ENCODE measurements at places on chromosomes 2 and 18.
A peak's percentile ranks its signal among the peaks of the same experiment; 100 is the strongest.

DNA sequence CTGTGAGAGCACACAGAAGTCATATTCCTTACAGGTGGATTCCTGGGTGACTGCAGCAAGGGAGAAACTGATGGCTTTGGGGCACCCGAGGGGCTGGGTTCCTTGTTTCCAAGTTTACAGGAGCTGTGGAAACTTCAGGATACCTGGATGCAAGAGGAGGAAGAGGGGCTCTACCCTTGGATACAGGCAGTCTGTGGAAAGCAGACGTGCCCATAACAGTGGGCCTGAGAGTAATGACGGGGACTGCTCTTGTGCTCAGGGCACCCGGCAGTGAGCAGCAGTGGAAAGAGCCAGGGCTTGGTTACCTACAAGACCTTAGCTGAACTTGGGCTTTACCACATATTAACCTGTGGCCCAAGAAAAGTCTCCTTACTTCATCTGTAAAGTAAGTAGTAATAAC is 102.2 kb upstream of the TGFA start:
- no peak for DNase-seq

- DNase-seq: no peak
Measured at GRCh38 chr2:147405651-147406050, 439.2 kb upstream of the ACVR2A start.

- no peak for DNase-seq
Measured at GRCh38 chr2:179605341-179605740, 256.1 kb downstream of the ZNF385B start.

- no peak for DNase-seq
Measured at GRCh38 chr2:194383401-194383800, 1273.6 kb upstream of the SLC39A10 start.

GRCh38 chr2:226327830-226328229 is 471.8 kb downstream of the IRS1 start:
- no peak for DNase-seq

GRCh38 chr18:3998698-3999333 is 456.3 kb downstream of the DLGAP1 start:
- DNase-seq: peak; percentile 34

DNA sequence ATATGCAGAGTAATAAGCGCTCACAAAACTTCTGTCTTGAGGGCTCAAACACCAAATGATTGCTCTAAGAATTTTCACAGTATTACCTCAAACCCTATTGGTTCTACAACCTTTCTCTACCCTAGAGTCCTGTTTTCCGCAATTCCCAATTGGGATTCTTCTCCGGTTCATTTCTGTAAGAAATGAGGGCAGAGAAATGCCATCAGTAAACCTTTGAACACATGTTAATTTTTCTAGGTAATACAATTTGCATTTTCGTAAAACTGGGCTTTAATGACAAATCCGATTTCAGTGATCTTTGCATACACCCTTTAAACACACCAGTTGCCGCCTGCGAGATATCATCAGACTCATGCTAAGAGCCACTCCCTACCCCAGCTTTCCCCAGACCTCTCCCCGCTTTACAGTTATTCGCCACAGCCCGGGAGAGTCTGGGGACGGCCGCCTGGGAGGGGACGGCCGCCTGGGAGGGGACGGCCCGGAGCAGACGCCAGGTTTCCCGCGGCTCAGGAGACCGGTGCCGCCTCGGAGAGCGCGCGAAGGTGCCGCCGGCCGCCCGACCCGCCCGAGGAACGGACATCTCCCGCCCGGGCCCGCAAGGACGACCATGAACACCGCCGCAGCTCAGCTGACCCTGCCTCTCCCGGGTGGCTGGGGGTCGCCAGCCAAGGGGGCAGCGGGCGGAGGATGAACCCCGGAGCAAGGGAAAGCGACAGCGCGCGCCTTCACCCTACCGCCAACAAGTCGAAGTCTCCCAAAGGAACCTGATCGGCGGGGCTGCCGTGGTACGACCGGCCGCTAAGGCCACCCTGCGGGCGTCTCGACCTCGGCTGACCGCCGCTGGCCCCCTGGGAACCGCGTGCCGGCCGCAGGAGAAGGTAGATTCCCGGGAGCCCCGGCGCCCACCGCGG is 463 bp downstream of the SMC6 start:
- peak; percentile 37 for DNase-seq

DNA sequence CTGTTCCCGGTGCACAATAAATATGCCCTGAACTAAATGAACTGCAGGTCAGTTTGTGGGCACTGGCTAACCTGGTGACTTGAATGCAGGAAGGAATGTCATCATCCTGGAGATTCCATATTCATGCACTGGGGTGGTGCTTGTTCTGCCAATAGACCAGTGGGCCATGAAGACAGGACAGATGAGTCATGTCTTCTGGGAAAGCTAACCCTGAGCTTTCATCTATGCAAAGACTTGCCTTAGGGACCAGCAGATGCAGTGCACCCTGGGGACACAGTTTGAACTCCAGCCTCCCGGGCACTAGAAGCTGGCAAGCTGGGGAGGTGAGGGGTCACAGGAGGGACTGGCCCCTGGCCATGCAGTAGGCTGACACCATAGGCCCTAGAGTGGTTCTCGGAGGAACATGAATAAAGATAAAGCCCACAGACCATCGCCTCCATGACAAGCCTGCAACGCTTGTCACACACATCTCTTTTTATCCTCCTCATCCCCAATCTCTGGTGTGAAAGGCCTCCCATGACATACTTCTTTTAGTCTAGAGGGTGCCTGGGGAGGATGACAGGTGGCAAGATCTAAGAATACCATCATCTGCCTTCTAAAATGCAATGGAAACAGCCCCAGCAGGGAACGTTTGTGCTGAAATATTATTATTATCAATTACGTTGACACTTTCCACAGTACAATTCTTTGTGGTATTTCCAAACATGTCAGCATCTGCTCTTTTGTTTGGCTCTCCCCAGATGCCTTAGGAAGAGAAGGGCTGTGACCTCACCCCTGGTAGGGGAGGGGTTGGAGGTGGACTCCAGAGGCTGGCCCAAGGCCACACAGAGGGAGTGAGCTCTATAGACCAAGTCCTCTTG is 267.4 kb upstream of the RAB6C start:
- DNase-seq: no peak

DNA sequence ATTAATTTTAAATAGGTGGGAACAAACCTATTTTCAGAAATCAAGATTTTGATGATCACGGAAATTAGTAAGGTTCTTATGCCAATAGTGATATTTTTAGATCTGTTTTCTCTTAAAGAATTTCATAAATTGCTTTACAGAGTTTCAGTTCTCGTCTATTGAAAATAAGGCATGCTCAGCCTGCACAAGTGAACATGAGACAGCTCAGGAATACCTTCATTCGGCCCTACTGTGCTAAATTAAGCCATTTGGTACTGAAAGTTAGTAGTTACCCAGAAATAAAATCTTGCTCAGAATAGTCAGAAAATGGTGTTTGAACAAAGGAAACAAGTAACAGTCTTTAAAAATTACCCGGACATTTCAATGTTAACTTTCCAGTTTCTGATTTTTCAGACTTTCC is 60.4 kb downstream of the DLGAP1 start:
- DNase-seq: no peak

- peak; percentile 6 for DNase-seq
Measured at GRCh38 chr18:49172246-49172645, 221.5 kb upstream of the SMAD7 start.

DNA sequence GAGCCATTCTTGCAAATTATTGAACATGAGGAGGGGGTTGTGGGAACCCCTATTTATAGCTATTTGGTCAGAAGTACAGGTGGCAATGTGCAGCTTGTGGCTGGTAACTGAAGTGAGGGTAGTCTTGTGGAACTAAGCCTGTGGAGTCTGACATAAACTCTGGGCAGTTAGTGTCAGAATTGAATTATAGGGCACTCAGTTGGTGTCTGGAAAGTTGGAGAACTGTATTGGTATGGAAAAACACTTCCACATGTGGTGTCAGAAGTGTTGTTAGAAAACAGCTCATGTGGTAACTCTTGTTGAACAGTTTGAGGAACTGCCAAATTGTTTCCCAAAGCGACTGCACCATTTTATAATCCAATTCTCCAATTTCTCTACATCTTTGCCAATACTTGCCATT is 7.5 kb downstream of the RALBP1 start:
- DNase-seq: no peak

DNA sequence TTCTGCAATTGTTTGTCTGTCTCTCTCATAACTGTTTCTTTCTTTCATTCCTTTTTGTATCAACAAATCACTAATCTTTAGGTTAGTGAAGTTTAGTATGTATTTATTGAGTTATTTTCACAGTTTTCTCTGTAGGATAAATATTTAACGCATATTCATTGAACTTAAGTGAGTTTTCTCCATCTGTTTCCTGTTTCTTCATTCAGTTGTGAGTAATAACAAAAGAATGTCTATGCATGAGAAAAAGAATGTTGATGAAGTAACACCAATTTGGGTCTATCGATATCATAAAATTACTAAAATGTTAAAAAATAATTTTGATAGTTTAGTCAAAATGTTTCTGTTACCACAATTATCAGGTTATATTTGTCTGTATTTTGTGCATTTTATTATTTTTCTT is 948.0 kb downstream of the DSC3 start:
- peak; percentile 49 for DNase-seq

DNA sequence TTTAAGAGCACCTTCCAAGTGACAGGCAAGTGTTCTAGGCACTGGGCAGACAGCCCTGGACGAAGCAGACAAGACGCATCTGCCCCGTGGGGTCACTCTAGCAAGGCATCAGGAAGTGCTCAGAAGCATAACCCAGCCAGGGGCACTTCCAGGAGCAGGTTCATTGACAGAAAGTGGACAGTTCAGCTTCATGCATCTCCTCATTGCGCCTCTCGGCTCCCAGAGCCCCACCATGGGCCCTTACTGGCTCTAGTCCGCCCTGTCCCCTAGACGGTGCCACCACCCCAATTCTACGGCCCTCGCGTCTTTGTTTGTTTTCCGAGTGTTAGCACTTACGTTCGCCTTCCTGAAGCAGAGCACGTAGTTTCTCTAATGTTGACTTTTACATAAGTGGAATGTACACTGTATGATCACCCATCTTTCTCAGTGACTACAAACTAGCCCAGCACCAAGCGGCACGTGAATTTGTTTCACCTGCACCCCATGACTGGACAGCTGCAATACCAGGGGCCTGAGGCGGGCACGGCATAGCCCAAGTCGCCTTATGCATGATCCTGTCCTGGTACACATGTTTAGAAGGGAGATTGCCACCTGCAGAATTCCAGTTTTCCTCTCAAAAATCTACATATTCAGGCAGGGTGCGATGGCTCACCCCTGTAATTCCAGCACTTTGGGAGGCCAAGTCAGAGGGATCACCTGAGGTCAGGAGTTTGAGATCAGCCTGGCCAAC is 33.2 kb downstream of the SNED1 start:
- DNase-seq: no peak

DNA sequence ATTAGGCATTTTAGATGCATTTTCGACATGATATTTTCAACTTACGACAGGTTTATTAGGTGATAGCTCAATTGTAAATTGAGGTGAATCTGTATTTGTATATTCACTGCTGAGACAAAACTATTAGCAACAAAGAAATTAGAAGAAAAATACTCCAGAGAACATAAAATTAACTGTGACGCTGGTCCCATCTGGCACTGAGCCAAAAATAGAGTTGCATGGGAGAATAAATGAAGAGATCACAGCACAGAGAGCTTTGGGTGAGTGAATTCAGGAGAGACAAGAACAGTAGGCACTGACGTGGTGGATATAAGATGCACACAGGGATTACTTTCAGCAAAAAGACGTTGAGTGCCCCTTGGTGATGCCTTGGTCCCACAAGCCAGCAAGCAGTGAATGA is 306.2 kb upstream of the RAB6C start:
- DNase-seq: no peak

GRCh38 chr2:169504651-169505050 is 4.9 kb upstream of the KLHL41 start:
- no peak for DNase-seq

DNA sequence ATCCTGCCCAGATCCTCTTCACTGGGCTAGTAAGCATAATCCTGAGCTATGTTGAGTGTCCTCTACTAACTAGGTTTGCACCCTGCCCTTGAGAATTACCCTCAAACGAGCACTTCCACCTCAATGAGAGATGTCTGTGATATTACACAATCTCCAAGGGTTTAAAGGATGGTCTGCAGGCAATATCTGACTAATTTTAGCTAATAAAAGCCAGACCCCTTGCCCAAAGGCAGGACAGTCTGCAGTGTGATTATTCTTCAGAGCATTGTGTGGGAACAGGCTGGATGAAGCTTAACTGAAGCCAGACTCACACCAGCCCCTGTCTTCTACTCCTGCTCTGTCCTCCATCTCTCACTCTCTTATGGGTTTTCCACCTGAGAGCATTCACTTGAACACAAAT is 544.9 kb upstream of the DDX18 start:
- no peak for DNase-seq

- DNase-seq: no peak
Measured at GRCh38 chr2:118850901-118851415, 3.5 kb upstream of the EN1 start.

DNA sequence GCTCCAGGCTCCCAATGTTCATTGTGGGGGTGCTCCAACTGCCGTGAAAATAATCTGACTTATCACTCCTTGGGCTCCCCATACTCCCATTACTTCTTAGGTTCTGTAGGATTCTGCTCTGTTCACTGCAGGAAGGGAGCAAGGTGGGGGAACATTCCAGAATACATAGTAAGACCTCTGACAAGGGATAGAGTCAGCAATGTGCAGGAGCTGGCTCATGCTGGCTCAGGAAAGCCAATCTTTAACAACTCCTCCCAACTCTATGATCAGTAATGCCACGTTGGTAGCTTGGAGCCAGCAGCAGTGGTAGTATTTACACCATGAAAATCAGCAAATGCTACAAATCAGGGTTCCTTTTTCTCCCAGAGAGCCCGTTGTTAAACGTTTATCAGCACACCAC is 44.4 kb downstream of the FECH start:
- DNase-seq: peak; percentile 48

GRCh38 chr2:144374163-144374661 is 145.7 kb downstream of the ZEB2 start:
- peak; percentile 82 for DNase-seq

DNA sequence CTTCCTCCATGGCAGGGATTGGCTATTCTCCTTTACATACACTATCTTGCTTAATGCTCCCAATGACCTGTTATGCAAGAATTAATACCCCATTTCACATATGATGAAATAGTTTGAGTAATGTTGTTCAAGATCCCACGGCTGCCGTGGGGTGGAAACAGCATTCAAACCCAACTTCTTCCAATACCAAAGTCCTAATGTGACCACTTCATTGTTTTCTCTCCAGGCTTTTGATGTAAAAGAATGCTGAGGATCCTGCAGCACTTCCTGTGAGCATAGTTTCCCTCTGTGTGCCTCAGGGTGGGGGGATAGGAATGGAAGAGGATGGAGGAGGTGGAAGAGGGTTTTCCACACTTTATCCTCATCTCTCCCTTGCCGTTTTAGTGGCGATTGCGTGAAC is 199.4 kb downstream of the IRS1 start:
- peak; percentile 57 for DNase-seq

- no peak for DNase-seq
Measured at GRCh38 chr2:42055573-42056514, 8.0 kb downstream of the PKDCC start.

DNA sequence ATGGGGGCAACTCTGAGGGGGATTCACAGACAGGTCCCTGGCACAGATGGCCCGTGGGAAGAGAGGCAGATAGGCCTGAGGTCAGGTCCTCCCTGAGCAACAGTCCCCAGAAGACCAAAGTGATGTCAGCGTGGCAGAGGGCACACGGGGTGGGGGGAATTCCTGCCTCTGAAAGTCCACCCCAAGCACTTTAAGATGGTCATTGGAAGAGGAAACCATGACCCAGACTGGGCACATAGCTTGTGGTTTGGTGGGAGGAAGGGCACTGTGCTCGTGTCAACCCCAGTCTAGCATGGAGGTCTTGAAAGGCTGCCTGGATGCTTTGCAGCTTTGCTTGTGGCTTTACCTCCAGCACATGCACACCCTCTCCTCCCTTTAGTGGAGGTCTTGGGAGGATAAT is 38.0 kb upstream of the SIX2 start:
- DNase-seq: no peak
